ENCODE measurements at places on chromosomes 7 and 10.

DNA sequence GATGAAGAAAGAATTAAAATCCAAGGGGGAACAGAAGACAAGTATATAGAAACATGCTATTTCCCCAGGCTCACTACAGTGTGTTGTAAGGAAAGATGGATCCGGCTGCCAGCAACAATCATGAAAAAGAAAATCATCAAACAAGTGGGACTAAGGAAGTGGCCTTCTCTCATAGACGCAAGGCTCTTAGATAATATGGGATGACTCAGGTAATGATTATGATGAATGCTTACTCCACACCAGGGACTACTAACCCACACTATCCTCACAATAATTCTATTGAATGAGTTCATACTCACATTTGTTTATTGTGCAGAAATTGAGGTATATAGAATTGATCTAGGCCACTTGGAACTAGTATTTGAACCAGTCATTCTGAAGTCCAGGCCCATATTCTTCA, 111.2 kb upstream of the BET1 start:
- DNase-seq = no peak

DNA sequence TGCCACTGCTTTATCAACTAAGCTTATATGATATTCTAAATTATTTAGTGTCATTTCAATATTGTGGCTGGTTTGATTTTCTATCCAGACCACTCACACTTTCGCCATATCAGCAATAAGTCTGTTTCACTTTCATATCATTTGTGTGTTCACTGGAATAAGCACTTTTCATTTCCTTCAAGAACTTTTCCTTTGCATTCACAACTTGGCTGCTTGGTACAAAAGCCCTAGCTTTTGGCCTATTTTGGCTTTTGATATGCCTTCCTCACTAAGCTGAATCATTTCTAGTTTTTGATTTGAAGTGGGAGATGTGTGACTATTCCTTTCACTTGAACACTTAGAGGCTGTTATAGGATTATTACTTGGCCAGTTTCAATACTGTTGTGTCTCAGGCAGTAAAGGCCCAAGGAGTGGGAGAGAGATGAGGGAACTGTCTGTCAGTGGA, 120.9 kb upstream of the NAMPT start:
- DNase-seq = no peak

DNA sequence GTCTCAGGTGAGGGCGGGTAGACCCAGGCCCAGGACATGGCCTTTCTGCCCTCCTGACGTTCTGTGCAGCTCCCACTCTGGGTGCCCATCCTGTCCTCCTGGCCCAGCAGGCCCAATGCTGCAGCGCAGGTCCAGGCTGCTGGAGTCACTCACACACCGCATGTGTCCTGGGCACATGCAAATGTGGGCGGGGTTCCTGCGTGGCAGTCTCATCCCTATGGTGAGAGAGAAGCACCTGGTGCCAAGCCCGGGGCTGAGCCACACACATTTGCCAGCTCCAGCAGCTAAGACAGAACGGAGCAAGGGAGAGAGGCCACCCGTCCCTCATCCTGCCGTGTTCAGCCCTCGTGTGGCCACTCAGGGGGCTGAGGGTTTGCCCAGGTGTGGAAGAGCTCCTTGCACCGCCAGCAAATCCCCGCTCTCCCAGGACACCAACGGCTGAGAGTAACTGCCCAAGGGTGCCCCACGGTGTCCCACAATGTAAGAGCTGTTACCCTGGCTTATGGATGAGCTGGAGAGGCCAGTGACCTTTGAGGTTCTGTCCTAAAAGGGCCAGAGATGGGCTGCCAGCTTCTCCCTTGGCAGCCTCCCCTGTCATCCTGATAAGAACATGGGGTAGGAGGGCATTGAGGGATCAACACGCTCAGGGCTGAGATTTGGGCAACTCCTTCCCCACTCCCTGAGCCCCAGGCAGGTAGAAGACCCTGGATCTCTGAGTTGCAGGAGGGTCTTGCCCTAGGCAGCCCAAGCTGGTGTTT, 4.4 kb downstream of the FUOM start:
- no peak for DNase-seq

DNA sequence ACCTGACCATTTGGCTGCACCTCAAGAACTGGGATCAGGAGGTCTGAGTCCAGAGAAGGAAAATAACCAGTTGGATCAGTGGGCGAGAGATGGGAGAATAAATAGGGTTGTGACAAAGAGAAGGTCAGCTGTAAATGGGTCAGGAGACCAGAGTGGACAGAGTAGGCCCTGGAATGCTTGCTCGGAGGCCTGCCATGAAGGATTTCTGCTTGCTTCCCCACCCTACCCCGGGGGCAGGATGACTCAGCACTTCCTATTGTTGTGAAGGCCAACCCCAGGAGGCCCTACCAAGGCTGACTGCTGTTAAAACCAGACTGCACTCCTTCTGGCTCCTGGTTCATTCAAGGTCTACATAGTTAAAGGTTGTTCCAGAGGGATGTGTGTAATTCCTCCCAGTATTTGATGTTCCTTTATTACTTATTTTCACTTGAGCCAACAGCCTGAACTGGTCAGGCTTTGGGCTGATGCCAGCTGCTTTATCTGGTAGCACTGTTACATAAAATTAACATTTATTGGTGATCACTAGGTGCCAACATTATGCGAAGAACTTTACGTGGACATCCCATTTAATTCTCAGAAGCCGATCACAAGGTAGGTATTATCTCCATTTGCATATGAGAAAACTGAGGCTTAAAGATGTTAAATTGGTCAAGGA, 27.3 kb upstream of the IFRD1 start:
- peak; percentile 92 for DNase-seq

DNA sequence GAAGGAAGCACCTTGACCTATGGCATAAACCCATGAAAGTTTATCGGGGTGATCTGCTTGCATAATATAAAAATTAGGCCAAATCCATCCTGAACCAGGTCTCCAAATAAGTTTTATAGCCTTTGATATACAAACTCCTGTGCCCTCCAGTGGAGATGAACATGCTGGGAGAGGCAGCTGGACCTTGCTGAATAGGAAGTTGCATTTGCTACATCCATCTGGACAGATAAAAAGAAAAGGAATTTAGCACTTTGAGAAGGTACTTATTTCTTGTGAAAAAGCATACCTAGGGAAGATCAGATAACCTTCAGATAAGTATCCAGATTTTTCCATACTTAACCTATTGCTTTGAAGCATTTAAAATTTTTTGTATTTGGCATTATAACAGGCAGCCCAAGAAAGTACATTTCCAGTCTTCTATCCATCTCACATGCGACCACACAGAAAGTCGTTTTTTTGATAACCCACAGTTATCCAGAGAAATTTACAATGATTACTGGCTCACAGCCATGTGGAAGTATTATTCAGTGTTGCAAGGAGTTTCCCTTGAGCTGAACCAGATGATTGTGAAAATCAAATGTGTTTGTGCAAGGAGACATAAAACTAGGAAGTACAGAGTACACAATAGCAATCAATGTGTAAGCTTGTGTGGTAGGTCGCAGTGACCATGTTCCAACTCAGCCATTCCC, 124.4 kb upstream of the STK17A start:
- DNase-seq = no peak

DNA sequence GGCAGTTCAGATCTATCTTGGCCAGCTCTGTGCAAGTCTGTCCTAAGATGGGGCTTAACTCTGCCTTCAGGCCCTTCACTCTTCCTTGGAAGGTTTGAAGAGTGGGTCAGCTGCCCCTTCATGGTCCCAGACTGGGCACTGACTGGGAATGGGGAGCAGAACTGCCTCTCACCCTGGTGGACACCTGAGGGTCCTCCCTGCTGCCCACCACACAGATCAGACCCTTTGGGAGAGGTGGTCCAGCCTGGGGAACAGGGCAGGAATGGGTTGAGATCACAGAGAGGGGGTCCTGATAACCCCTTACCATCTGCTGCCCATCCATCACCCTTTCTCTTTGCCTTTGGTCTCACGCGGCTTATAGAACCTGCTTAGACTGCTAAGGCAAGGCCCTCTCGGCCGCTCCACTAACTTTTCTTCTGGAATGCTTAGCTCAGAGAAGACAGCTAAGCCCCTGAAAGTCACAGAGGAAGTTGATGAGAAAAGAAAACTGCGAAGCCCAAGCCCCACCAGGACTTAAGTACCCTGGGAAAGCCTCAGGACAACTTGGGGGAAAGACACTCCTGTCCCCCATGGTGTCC, 402 bp upstream of the CDHR1 start:
- no peak for DNase-seq

DNA sequence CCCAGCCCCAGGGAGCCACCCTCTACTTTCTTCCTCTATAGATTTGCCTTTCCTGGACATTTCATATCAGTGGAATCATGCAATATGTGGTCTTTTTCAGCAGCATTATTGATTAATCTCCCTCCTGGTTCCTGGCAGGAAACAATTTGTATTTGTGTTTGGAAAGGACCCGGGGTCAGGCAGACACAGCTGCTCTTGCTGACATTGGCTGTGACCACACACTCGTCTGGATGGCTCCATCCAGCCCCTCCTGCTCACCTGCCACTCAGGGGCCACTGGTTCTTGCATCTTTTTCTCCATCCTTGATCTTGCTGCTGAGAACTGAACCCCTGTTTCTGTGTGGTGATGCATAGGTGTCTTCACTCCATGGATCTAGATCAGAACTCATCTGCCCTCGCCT, 176.6 kb upstream of the MKI67 start:
- DNase-seq = no peak

GRCh38 chr10:10293481-10293951, 724.2 kb upstream of the CELF2 start:
- no peak for DNase-seq

- DNase-seq = no peak
Observed at GRCh38 chr10:92868557-92868956, 20.2 kb downstream of the EXOC6 start.

GRCh38 chr10:8811201-8811600, 756.7 kb downstream of the GATA3 start:
- no peak for DNase-seq

GRCh38 chr7:128425850-128426249, 16.1 kb upstream of the IMPDH1 start:
- DNase-seq = no peak
